ENCODE measurements at places on chromosomes 2 and 18. TPM values are rescaled to one million over a fixed set of nuclear protein-coding genes. Genes with fewer than 3 reads are reported as not detected.
A peak's percentile ranks its signal among the peaks of the same experiment; 100 is the strongest.

The G6PC2 gene
- total RNA-seq, result not detected

The RNU2-63P gene
- not detected for total RNA-seq

The ATF2 gene
- 48.0 TPM for total RNA-seq

The LINC00305 gene
- not detected for total RNA-seq

The SERPINB3 gene
- total RNA-seq, result not detected

The NDUFV2 gene
- 108 TPM for total RNA-seq

The COL3A1 gene
- 187 TPM for total RNA-seq

The SPR gene
- total RNA-seq, result 46.2 TPM

The C2orf92 gene
- total RNA-seq, result 15.1 TPM

- DNase-seq, result no peak
Observed at GRCh38 chr2:98901291-98901690, 34.7 kb downstream of the CRACDL start.

- DNase-seq, result no peak
Observed at GRCh38 chr18:25457601-25458000, 105.6 kb upstream of the ZNF521 start.

- DNase-seq, result no peak
Observed at GRCh38 chr18:48110797-48111196, 180.3 kb upstream of the SMAD2 start.

GRCh38 chr2:100339823-100340222 lies 17.5 kb upstream of the LONRF2 start:
- no peak for DNase-seq

GRCh38 chr2:159620796-159621195 lies 4.4 kb upstream of the BAZ2B start:
- DNase-seq, result no peak

- DNase-seq, result no peak
Observed at GRCh38 chr2:25201794-25202193, 33.4 kb upstream of the POMC start.

DNA sequence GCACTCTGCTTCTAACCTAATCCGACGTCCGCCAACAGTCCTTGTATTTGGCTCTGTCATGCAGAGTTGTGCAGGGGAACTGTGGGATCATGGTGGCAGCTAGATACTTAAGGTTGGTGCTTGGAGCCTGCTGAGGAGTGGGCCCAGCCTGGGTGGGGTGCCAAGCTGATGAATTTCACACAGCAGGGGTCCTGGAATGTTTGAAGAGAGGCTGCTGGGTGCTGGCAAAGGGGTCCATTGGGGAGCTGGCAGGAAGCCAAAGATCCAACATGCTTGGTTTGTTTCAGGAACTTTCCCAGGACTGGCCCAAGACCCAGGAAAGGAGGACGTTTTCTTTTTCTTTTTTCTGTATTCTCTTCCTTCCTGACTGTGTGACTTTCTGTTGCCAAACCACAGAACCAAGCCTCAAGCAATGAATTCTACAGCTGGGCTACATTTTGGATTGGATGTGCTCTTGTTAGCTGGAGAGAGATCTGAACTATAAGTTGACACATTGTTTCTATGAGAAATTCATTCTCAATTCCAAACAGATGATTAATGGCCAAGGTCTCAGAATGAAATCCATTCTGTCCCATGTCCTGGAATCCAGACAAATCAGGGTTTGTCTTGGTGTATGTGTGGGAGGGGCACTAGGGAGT lies 49.9 kb downstream of the DHRS9 start:
- DNase-seq, result no peak

DNA sequence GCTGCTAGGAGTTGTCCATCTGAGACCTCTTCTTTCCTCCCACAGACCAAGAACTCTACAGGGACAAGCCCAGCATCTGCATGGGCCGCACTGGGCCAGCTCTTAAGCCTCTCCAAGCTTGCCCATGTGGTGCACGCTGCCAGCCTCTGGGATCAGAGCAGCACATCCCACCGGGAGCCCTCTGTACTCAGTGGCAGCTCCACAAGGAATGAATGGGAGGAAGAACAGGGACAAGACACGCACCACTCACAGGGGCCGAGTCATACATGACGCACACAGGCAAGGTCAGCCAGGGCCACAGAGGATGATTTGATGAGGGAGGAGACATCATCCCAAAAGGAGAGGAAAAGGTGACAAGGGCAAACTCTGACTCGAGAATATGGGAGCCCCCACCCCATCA lies 268.3 kb downstream of the KLHL29 start:
- DNase-seq, result no peak

DNA sequence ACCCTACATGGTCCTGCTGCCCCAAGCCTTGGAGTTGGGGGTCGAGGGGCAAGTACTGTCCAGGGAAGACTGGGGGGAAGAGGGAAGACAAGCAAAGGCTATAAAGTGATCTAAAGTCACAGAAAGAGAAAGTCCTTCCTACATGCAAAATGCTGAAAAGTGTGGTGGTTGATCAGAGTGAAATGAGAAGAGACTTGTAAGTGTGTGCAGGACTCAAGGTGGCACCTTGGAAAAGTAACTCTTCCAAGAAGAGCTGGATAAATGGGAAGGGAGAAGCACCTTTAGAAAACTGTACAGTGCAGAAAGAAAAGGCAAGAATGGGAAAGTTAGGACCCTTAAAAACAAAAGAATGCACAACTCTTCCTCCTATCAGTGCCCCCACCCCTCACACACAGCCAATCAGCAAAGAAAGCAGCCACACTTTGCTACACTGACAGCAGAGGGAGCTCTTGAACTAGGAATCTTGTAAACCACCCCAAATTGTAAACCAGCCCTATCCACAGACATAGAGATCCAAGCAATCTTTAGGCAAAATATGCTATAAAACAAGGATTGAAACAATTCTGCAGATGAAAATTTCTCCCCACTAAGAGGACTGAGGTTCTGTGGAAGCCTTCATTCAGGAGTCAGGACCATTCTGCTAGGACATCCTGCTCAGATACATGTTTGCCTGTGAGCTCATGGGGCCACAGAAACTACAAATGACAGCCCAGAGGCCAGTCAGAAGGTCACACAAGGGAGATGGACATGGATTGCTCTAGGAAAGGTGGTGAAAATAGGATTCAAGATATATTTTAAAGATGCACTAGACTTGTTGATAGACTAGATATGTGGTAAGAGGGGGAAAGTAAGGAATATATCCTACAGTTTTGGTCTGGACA lies 146.4 kb downstream of the FTCDNL1 start:
- DNase-seq, result no peak

DNA sequence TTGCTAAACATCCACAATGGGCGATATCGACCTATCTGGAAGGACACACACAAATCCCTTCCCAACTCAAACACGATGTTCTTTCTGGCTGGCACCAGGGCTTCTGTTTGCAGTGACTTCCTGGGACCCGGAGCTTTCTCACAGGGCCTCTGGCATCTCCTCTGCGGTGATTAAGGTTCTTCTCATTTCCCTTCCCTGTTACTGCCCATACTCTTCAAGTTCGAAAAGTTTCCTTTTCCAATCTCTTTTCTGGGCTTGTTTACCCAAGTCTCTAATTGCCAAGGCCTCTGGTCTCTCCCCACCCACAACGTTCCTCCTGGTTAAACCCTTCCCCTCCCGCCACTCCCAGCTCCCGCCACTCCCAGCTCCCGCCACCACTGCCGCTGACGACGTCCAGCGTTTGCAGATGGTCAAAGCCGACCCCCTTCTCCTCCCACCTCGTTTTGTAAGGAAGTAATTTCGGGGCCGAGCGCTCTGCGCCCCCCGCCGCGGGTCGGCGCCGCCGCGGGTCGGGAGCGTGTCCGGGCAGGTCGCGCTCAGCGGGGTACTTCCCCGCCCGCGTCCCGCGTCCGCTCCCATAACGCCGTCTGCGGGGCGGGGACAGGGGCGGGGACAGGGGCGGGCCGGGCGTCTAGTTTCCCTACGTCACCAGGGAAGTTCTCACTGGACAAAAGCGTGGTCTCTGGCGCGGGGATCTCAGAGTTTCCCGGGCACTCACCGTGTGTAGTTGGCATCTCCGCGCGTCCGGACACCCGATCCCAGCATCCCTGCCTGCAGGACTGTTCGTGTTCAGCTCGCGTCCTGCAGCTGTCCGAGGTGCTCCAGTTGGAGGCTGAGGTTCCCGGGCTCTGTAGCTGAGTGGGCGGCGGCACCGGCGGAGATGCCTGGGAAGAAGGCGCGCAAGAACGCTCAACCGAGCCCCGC lies at the start of gene PMAIP1:
Gene PMAIP1 (plus strand): TSS at position 699 of the 924 bp plus-strand sequence. CDS start 182 bp downstream, at position 881.
- DNase-seq, result peak; percentile 90

DNA sequence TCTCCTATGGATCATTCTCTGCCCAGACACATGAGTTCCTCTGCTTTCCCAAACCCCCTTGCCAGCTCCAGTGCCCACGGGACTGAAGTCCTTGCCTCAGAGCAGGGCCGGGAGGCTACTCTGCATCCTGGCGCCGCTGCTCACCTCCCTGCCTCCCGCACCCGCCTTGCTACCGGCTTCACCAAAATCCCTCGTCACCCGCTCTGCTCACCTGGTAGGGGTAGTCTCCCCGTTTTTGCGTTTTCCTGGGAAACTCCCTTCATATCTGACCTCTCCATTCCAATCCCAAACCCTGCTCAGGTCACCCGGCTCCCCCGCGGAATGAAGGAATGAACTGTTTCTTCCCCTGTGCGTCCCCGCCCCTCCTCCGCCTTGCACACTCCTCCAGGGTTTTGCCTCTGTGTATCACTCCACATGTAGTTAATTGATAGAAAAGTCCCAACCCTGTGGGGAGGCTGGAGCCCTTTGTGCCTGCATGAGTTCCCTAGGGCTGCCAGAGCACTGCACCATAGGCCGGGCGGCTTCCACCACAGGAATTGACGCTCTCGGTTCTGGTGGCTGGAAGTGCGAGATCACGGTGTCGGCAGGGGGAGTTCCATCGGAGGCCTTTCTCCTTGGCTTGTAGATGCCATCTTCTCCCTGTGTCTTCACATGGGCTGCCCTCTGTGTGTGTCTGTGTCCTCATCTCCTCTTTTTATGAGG lies 2.0 kb upstream of the DGKD start:
- no peak for DNase-seq

DNA sequence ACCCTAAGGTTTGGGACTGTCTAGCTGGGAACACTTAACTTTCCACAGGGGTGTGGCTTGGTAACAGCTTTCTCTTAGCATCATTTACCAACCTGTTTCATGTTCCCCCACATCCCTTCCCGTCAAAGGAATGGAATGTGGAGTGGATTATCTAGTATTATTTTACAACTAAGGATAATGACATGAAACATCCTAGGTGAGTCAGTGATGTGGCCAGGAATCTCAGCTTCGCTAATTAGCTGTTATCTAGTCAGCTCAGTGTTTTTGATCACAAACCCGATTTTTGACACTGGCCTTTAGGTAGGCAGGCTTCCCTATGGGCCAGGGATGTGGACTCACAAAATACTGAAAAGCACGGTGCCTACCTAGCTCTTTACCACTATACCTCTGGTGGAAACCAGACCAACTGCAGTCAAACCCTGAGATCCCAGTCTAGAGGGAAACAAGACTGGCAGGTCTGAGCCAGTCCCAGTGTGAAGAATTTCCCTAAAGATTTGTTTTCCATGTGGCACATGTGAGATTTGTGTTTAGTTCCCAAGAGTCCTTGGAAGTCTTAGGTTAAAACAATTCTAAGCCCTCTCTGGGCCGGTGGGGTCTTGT lies 2.8 kb upstream of the NRP2 start:
- no peak for DNase-seq

GRCh38 chr2:181054843-181055242 lies 74.4 kb downstream of the UBE2E3 start:
- DNase-seq, result no peak

- no peak for DNase-seq
Observed at GRCh38 chr18:57023275-57023882, 123.5 kb upstream of the BOD1L2 start.

GRCh38 chr2:120509213-120509815 lies 163.4 kb downstream of the INHBB start:
- no peak for DNase-seq

GRCh38 chr2:18722101-18722500 lies 132.7 kb upstream of the NT5C1B start:
- DNase-seq, result no peak

DNA sequence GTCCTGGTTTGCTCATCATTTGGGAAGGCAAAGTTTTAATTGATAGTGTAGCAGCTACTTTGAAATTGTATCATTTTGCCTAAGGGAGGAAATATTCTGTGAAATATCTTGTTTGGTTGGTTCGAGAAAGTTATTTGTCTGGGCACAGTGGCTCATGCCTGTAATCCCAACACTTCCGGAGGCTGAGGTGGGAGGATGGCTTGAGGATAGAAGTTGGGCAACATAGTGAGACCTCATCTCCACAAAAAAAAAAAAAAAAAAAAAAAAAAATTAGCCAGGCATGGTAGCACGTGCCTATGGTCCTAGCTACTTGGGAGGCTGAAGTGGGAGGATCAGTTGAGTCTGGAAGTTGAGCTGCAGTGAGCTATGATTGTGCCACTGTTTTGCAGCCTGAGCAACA lies 3.1 kb upstream of the ADGRF3 start:
- DNase-seq, result no peak
